ENCODE measurements at places on chromosomes 12 and 14.

- peak; percentile 82 for DNase-seq
Measured at GRCh38 chr12:59597385-59597781, 1.6 kb downstream of the SLC16A7 start.

DNA sequence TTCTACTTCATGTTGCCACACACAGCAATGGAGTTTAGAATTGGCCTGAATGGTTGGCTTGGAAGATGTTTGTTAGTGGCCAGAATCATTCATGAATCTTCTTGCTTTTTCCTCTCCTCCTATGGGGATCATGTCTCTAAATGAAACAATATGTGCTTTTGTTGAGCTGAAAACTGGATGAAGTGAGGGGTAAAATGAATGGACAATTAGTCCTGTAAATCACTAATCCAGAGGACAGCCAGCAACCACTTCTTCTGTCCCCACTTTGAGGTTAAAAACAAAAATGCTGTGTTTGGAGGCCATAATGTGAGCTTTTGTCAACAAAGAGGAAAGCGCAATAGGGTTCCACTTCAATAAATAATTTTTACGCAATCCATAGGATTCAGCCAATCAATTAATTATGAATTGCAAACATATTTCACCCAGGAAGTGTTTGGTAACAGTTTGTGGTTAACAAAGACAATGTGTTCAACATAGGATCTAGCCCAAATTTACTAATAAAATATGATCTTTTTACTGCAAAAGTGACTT, 30.3 kb upstream of the AMIGO2 start:
- DNase-seq, result no peak

- DNase-seq, result no peak
Measured at GRCh38 chr12:111706145-111706544, 20.3 kb downstream of the ACAD10 start.

GRCh38 chr14:96112032-96112431, 72.9 kb downstream of the C14orf132 start:
- no peak for DNase-seq

DNA sequence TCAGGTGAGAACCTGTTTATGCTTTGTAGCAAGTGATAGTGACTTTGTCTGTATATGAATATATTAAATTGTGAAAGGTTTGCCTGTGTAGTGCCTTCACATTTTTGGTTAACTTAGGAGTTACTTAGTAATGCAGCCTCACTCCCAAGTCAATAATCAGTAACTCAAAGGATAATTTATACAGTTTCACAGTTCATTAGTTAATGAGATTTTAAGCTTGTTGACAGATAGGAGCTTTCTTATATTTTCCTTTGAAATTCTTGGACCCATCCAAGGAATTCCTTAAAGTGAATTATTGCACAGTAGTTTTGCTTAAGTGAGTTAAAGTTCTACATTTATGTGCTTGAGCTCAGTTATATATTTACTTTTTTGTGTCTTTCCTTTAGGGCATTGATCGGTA, 50.7 kb downstream of the UTP20 start:
- no peak for DNase-seq

- no peak for DNase-seq
Measured at GRCh38 chr12:54608156-54608555, 19.7 kb upstream of the PPP1R1A start.

- DNase-seq, result no peak
Measured at GRCh38 chr12:111803851-111804250, 37.1 kb downstream of the ALDH2 start.

DNA sequence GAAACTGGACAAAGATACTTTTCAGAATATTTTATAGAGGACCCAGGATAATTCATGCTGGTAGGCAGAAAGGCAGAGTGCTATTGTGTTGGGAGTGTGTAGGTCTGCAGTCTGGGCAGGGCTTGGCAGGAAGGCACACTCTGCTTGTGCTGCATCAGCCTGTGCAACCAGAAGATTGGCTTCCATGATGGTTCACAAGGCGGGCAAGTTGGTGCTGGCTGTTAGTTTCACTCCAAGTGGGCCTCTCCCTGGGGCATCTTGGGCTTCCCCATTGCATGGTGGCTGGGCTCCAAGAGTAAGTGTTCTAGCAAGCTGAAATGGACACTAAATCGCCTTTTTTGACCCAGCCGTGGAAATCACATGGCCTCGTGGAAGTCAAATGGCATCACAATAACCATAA, 1.8 kb upstream of the UBE2N start:
- DNase-seq, result no peak

DNA sequence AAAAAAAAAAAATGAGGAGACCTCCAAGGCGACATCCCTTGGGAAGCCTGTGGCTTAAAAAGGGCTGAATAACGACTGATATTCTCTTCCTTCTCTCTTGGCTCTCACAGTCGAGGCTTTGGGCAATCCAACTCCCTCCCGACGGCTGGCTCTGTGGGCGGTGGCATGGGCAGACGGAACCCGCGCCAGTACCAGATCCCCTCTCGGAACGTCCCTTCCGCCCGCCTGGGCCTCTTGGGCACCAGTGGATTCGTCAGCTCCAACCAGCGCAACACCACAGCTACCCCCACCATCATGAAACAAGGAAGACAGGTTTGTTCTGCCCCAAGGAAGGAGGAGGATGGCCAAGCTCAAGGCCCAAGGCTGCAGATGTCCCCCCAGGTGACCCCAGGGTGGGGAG, 127.8 kb downstream of the GCH1 start:
- DNase-seq, result no peak

- DNase-seq, result no peak
Measured at GRCh38 chr14:100701314-100701713, 25.4 kb upstream of the DLK1 start.

- DNase-seq, result no peak
Measured at GRCh38 chr12:23891115-23891514, 58.4 kb downstream of the SOX5 start.

DNA sequence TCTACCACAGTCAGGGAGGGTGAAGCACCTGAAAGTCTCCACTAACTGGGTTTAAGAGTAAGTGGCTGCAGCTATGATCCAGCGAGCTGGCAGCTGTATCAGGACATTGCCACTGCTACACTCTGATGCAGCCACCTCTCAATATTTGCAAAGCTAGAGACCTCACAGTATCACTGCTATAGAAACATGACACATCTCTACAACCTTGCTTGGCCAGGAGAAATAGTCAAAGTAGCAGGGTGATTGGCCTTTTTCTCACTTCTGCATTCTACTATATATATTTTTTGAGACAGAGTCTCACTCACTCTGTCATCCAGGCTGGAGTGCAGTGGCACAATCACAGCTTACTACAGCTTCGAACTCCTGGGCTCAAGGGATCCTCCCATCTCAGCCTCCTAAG, 9.3 kb upstream of the FMNL3 start:
- DNase-seq, result no peak

DNA sequence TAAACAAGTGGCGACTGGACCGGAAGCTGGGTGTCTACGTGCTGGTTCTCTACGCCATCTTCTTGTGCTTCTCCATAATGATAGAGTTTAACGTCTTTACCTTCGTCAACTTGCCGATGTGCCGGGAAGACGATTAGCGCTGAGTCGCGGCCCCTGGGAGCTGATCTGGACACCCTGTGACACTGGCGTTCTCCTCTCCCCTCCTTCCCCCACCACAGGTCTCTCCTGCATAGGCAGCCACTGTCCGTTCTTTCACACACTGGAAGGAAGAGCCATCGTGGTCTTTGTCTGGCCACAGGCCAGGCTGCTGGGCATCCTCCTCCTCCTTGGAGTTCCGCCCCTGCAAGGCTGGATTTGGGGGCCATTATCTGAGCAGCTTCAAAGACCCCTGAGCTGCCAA, 20.1 kb upstream of the RIN3 start:
- no peak for DNase-seq

DNA sequence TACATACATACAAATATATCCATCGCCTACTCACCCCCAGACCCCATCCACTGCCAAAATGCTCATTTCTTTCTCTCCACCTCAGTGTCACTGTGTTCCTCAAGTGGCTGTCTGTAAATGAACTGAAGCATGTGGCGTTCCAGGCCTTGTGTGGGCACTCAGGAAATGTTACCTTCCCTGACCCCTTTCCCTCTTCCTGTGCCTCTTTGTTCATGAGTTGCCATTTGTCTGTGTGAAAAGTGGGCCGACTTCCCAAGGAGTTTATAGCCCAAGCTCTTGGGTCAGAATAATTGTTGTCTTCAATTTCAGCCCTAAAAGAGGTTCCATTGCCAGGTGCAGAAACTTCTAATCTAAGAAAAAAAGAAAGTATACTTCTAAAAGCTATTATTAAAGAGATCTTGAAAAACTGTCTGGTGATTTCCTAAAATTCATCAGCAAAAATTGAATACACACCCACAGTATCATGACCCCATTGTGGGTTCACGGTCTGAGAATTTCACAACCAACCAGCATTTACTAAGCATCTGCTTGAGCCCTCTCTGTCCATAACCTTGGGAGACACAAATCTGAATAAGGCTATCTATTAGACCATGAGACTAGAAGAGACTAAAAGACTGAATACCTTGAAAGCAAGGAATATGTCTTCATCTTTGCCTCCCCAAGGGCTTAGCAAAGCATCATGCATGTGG, 201.4 kb upstream of the EEA1 start:
- DNase-seq, result peak; percentile 53

DNA sequence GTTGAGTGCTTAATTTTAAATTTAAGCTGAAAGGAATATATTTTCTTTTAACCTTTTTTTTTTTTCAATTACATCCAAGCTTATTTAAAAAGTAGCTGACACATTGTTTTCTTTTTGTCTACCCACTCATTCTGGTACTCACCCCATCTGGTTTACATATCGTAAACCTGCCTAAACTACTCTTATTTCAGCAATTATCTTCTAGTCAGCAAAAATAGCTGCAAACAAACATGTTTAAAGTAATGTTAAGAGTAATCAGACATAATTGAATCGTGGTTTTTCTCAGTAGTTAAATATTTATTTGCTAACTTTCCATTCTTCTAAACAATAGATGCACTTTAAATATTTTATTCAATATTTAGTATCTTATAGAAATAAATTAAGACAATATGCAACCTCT, 492.7 kb upstream of the MGAT4C start:
- no peak for DNase-seq
